ENCODE measurements at places on chromosomes 7 and 10. TPM values are rescaled to one million over a fixed set of nuclear protein-coding genes. Genes with fewer than 3 reads are reported as not detected.
A peak's percentile ranks its signal among the peaks of the same experiment; 100 is the strongest.

DNA sequence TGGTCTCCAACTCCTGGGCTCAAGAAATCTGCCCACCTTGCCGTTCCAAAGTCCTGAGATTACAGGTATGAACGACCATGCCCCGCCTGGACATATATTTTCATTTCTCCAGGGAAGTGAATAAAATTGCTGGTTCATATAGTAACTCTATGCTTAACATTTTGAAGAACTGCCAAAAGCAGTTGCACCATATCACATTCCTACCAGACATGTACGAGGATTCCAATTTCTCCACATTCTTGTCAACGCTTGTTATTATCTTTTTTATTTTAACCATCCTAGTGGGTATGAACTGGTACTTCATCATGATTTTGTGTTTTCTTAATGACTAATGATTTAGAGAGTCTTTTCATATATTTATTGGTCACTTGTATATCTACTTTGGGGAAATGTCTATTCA is 21.9 kb upstream of the CPN1 start:
- no peaks in the 10 kb centered on the region for H3K4me1 ChIP-seq
- H3K27me3 ChIP-seq, result peaks cover 21% of the 10 kb centered on the region
- no peak for DNase-seq
- no peak overlapping the region for H3K27ac ChIP-seq
- no peaks in the 10 kb centered on the region for H3K36me3 ChIP-seq

DNA sequence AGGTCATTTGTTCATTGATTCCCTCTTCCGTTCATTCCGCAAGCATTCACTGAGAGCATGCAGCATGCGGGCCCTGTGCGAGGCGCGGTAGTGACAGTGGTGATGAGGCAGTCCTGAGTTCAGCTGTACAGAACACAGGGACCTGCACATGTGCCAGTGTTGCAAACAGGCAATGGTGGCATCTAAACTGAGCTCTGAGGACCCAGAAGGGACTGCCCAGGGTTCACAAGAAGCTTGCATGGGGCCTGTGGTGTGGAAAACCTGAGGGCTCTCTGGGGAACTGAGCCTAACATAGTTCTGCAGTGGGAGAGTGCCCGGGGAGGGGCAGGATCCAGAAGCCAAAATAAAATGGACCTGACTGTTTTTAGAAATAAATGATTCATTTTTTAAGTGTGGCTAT is 13.2 kb downstream of the ZNF488 start:
- H3K27ac ChIP-seq, result no peak overlapping the region
- no peaks in the 10 kb centered on the region for H3K36me3 ChIP-seq
- no peak for DNase-seq
- no peaks in the 10 kb centered on the region for H3K4me1 ChIP-seq
- no peak overlapping the region for H3K4me3 ChIP-seq

DNA sequence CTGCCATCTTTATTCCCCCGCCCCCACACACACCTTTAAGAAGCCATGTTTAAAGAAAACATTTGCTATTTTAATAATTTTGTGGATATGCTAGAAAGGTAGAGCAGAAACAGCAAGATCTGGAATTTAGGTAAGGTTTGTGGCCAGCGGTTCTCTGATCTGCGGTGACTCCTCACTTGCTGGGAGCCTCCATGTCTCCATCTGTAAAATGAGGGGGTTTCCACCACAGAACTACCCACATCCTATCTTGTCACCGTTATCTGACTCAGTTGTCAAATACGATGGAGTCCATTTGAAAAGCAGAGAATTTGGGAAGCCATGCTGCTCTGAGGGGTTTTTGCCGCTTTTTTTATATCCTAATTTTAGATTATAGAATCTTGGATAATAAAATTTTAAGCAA is 23.3 kb downstream of the MACC1 start:
- peaks cover 6% of the 10 kb centered on the region for H3K36me3 ChIP-seq
- DNase-seq, result no peak
- H3K27me3 ChIP-seq, result no peaks in the 10 kb centered on the region
- H3K27ac ChIP-seq, result no peak overlapping the region
- H3K4me3 ChIP-seq, result no peak overlapping the region

GRCh38 chr10:60914690-60915141 is 29.3 kb downstream of the RHOBTB1 start:
- no peak overlapping the region for H3K4me3 ChIP-seq
- DNase-seq, result no peak
- H3K36me3 ChIP-seq, result no peaks in the 10 kb centered on the region
- peaks cover 11% of the 10 kb centered on the region for H3K4me1 ChIP-seq
- H3K27ac ChIP-seq, result no peak overlapping the region
- peaks cover 8% of the 10 kb centered on the region for H3K27me3 ChIP-seq

GRCh38 chr10:132590752-132591121 is 53.1 kb downstream of the INPP5A start:
- no peaks in the 10 kb centered on the region for H3K27me3 ChIP-seq
- peaks cover 45% of the 10 kb centered on the region for H3K4me1 ChIP-seq
- no peak overlapping the region for H3K4me3 ChIP-seq
- peak overlapping the region; percentile 53 for H3K27ac ChIP-seq
- DNase-seq, result no peak

DNA sequence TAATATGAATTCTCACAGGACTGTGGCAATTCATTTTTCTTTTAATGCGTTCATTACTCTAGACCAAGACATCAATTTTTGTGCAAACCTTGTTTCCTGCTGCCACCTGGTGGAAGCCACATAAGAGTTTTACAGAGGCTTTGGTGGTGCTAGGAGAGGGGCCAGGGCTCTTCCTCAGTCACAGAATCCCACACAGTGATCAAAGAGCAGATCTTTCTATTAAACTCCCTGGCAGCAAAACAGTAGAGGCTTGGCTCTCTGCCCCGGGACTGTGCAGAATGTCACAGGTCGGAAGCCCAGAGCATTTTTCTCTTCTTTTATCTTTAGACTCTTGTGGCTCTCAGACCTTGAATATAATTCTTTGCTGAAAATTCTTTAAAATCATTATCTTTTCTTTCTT is 506.4 kb upstream of the C7orf33 start:
- H3K4me3 ChIP-seq, result no peak overlapping the region

DNA sequence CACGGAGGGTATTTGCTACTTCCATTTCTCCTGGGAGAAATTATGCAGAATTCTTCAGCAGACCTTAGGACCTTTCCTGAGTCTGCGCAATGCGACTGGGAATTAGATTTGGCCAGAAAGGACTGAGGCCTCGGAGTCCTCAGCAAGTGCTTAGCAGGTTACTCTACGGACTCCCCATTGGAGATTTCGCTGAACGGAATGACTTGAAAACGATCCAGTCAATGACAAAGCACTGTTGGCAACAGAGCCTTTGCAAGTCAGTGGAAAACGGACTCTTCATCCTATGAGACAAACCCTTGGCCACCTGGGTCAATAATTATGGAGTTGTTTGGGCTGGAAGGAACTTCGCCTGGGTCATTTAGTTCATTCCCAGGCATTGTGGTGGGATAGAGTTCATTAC is 107.4 kb downstream of the FAM204A start:
- no peaks in the 10 kb centered on the region for H3K4me1 ChIP-seq
- H3K36me3 ChIP-seq, result no peaks in the 10 kb centered on the region
- no peak overlapping the region for H3K27ac ChIP-seq

DNA sequence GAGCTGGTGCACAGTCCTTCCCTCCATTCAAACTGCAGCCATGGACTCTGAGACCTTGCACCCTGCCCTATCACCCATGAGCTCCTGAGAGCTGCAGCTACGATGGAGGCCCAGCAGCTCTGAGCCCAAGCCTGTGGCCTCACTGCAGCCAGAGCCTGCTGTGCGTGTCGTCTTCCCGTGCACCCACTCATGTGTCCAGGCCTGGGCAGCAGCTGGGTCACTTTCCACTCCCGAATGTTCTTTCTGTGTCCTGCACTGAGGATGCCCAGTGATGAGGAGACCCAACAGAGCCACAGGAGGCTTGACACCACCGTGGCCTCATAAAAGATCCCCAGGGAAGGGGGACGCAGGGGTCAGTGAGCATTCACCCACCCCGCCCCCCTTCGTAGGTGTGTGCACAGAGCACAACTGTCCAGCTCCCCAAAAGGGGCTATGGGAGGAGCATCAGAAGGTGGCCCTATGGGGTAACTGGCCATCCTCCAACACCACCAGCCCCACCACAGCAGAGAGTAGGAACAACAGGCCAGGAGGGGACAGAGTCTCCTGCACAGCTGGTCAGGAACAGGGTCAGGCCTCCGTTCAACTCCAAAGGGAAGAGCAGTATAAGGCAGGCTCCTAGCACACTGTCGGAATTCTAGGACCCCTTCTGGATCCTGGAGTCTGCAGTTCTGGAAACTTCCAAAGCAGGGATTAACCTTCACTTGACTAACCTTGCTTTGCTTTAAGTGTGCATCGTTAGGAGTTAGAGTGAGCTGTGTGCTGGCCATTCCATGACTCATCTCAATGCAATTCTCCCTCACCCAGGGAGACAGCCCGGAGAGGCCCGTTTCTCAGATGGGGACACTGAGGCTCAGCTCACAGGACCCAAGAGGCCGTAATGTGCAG is 52.6 kb downstream of the RASGEF1A start:
- H3K4me1 ChIP-seq, result no peaks in the 10 kb centered on the region
- no peak overlapping the region for H3K4me3 ChIP-seq
- no peak overlapping the region for H3K27ac ChIP-seq
- H3K36me3 ChIP-seq, result no peaks in the 10 kb centered on the region

DNA sequence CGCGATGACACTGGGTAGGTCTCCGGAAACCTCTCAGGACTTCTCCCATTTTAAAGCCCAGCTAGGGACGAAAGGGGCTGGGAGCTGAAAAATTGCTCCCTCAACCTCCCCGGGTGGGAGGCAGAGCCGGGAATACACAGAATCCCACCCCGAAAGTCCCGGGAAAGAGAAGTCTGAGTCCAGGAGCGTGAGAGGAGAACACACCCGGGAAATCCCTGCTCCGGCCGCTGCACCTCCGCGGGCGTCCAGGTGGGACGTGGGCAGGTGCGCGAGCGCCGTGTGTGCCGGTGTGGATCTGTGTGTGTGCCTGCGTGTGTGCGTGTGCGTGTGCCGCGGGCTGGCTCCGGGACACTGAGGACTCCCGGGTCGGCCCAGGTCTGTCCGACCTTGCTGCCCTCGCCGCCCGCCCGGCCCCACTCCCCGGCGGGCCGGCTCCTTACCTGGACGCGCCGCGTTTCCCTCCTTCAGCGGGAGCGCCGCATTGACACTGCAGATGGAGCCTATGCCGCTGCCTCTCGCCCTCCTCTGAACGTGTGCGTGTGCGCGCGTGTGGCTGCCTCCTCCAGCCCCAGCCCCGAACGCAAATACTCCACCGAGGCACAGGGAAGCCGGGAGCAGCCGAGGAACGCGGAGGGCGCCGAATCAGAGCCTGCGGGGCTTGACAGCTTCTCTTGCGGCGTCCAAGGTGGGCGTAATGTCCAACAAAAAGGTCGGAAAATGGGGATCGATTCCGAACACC is at the start of gene PLXNA4:
Gene PLXNA4, minus strand, starts transcription at position 489 of the 739 bp plus-strand sequence. CDS start 67,777 bp downstream, outside the sequence.
- peaks cover 64% of the 10 kb centered on the region for H3K27me3 ChIP-seq
- no peaks in the 10 kb centered on the region for H3K36me3 ChIP-seq
- peaks cover 34% of the 10 kb centered on the region for H3K4me1 ChIP-seq
- H3K4me3 ChIP-seq, result peak within 1 kb of the TSS; percentile 71
- no peak within 1 kb of the TSS for H3K27ac ChIP-seq
- DNase-seq, result peak; percentile 31

GRCh38 chr7:46153583-46153950 is 232.5 kb upstream of the IGFBP3 start:
- H3K4me3 ChIP-seq, result no peak overlapping the region
- DNase-seq, result no peak
- no peak overlapping the region for H3K27ac ChIP-seq
- H3K4me1 ChIP-seq, result no peaks in the 10 kb centered on the region
- H3K27me3 ChIP-seq, result no peaks in the 10 kb centered on the region

- H3K36me3 ChIP-seq, result no peaks in the 10 kb centered on the region
- H3K27ac ChIP-seq, result no peak overlapping the region
- H3K4me3 ChIP-seq, result no peak overlapping the region
- H3K4me1 ChIP-seq, result peaks cover 6% of the 10 kb centered on the region
- no peak for DNase-seq
These were observed 27.5 kb upstream of the C10orf53 start for GRCh38 chr10:49651917-49652316.

DNA sequence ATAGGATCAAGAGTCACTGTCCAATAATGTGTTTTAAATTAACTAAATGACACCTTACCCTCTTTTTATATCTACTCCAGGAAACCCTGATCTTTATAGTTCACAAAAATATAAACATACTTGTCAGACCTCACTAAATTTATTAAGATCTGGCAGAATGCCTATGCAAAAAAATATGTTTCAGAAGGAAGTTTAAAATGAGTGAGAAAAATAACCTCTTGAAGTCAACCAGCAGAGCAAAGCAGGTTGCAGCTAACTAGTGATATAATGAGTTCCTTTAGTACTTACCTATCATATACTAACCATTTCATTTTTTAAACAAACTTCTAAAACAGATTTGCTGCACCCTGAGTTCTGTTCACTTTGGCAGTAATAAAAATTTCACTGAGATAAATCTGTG is 14.0 kb upstream of the HGF start:
- H3K27me3 ChIP-seq, result no peaks in the 10 kb centered on the region

- DNase-seq, result no peak
- H3K36me3 ChIP-seq, result no peaks in the 10 kb centered on the region
- H3K27ac ChIP-seq, result no peak overlapping the region
- H3K27me3 ChIP-seq, result peaks cover 11% of the 10 kb centered on the region
These were observed 113.0 kb downstream of the LRMDA start for GRCh38 chr10:75544386-75544785.

DNA sequence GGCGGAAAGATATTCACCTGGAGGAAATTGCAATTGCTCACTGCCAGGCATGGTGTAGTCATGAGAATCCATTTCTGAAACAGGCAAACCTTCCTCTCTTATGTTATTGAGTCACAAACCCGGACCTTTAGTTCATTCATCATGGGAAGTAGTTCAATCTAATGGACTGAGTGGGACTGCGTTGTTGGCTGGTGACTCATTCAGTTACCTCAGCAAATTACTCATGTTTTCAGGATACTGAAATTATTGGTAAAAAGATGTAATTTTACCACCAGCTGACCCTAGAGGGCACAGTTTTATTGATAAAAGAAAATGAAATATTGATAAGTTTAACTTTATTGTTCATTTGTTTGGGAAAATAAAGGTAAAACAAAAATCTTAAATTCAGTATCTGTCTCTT is 1194.4 kb upstream of the SORCS1 start:
- DNase-seq, result no peak
- no peaks in the 10 kb centered on the region for H3K4me1 ChIP-seq
- no peak overlapping the region for H3K4me3 ChIP-seq
- H3K36me3 ChIP-seq, result no peaks in the 10 kb centered on the region
- no peak overlapping the region for H3K27ac ChIP-seq

DNA sequence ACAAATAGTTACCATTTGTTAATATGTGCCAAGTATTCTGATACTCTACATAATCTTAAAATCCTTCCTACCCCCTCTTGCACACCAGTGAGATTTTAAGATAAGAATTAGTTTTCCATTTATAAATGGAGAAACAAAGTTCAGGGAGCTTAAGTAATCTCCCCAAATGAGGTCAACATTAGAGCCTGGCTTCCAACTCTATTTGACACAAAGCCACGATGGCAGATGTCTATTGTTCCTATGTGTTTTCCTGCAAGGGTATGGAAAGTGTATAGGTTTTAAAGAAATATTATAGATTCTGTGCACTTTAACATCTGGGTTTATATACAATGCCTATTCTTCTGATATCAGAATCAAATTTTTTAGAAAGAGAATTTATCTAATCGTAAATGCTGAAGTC is 143.9 kb upstream of the SEMA3C start:
- no peaks in the 10 kb centered on the region for H3K27me3 ChIP-seq

- no peaks in the 10 kb centered on the region for H3K36me3 ChIP-seq
- no peak overlapping the region for H3K27ac ChIP-seq
- H3K27me3 ChIP-seq, result no peaks in the 10 kb centered on the region
- no peak overlapping the region for H3K4me3 ChIP-seq
- DNase-seq, result no peak
- no peaks in the 10 kb centered on the region for H3K4me1 ChIP-seq
These were observed 99.6 kb upstream of the CCNY start for GRCh38 chr10:35236739-35237138.

NME8 gene
- not detected for polyA plus RNA-seq

TMEM184A gene
- not detected for polyA plus RNA-seq

IFIT1B gene
- polyA plus RNA-seq, result not detected

CYP3A5 gene
- polyA plus RNA-seq, result 0.20 TPM

TMEM139 gene
- polyA plus RNA-seq, result 0.60 TPM

CLCN1 gene
- not detected for polyA plus RNA-seq

FIS1 gene
- polyA plus RNA-seq, result 225 TPM

GRM8 gene
- not detected for polyA plus RNA-seq
